ENCODE measurements at places on chromosomes 5 and 9. TPM values are rescaled to one million over a fixed set of nuclear protein-coding genes. Genes with fewer than 3 reads are reported as not detected.

Gene PCDHA5
- not detected for total RNA-seq

Gene MOB3B
- total RNA-seq, result 0.67 TPM

Gene SPATA31D4
- not detected for total RNA-seq

Gene GFPT2
- not detected for total RNA-seq

Gene PCDHA9
- total RNA-seq, result not detected

Gene SPATA31E1
- not detected for total RNA-seq

Gene EQTN
- not detected for total RNA-seq

Gene PITX1
- total RNA-seq, result 0.20 TPM
